ENCODE measurements at places on chromosomes 12 and 14.

- no peak for DNase-seq
These were observed 447.5 kb downstream of the PCNX1 start for GRCh38 chr14:71354801-71355200.

- no peak for DNase-seq
These were observed 31.0 kb upstream of the SLC38A1 start for GRCh38 chr12:46299851-46300250.

GRCh38 chr14:102554821-102555819, 37.3 kb upstream of the RCOR1 start:
- DNase-seq = peak; percentile 67

DNA sequence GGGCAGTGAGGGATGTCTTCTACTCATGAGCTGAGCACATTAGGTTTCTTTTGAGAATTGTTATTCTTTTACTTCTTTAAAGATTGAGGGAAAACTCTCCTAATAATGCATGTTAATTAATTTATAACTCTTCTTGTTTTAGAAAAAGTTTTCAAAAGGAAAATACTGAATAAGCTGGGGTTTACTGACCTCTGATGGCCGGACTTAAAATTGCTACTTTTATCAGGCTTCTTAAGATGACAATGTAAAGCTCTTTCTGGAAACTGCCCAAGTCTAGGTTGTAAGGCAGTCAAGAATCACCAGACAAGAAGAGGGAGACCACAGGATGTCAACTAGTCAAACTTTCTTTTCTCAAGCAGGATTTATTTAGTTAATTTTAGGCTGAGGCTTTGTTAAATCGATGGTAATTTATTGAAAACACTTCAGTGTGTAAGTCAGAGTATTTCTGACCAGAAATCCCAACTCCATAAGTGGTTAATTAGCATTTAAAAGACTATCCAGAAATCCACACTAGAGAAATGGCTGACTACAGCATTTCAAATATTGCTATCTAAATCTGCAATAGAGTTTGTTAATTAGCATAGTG, 82.1 kb downstream of the AVPR1A start:
- no peak for DNase-seq

DNA sequence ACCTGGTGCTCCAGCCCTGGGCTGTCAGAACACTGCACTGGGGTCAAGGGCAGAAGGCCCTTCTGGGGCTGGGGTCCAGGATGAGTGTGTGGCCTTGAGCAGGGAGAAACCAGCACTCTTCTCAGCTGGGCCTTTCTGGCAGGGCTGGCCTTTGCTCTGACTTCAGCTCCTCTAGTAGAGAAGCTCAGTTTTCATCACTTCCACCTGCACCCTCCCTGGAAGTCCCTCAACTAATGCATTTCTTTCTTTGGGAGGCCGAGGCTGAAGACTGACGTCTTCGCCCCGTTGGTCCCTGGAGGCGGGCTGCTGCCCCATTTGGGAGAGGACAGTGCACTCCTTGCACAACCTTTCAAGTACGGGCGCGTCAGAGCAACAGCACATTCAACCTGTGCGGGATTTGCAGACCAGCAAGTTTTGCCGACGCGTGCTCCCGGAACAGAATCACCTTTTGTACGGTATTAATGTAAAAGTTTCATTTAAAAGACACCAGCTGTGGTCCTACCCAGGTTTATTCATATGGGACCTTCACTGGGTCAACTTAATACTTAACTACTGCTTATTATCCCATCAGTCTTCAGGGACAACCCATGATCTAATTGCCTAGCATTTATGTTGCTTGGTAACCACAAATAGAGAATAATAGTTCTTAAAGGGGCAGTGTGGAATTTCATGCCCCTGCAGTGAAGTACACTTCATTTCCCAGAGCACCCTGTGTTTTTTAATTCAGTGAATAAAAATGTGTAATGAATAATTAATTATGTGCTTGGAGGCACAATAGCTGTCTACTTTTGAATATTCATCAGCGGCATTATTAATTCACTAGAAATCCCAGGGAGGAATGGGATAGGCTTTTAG, 134.8 kb upstream of the VRK1 start:
- DNase-seq = no peak

DNA sequence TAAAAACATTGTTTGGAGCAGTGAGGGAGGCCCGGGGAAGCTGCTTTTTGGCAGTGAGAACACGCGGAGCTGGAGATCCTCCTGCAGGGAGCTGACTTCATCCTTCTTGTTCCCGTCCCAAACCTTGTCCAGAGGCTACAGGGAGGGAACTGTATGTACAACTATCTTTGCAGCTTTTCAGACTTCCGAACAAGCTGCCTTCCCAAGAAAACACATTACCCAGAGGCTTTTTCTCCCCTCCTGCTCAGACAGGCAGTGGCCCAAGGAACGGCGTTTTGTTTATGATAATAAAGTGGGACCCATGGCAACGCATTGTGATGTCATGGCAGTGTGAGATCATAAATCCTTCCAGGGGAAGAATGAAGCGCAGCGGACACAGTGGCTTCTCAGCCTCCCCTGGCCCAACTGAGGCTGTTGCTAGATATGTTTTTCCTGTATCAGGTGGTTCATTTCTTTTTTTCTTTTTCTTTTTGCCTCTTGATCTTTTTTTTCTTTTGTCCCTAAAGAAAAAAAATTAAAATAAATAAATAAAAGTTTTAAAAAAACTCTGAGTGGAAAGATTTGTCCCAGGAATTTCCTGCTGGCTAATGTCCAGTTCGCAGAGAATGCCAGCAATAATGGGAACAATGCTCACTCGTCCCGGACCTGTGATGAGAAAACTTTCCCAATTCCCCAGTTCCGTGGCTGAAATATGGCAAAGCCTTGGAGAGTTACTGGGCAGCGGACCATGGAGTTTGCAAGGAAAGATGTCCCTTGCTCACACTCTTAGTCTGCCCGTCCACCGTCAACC, 103.4 kb upstream of the MAP1LC3B2 start:
- no peak for DNase-seq

DNA sequence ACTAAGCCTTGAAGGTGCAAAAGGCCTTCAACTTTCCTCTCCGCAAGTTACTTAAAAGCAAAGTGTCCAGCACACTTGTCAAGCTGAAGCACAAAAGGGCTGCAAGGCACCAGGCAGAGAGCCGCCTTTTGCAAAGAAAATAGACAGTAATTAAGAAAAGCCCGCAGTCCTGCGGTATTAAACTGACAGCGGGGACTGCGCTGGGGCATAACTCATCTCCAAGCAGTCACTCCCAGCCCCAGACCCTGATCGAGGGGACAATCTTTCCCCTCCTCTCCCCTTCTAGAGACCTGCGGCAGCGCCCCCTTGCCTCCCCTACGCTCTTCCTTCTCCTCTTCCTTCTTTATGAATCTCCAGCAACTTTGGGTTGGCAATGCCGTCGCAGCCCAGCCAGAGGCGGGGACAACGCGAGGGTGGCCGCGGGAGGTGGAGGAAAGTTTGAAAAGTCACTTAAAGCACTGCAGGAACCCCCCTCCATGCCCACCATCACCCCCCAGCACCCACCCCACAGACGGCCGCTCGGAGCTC, 200.9 kb upstream of the CAND1 start:
- DNase-seq = no peak

DNA sequence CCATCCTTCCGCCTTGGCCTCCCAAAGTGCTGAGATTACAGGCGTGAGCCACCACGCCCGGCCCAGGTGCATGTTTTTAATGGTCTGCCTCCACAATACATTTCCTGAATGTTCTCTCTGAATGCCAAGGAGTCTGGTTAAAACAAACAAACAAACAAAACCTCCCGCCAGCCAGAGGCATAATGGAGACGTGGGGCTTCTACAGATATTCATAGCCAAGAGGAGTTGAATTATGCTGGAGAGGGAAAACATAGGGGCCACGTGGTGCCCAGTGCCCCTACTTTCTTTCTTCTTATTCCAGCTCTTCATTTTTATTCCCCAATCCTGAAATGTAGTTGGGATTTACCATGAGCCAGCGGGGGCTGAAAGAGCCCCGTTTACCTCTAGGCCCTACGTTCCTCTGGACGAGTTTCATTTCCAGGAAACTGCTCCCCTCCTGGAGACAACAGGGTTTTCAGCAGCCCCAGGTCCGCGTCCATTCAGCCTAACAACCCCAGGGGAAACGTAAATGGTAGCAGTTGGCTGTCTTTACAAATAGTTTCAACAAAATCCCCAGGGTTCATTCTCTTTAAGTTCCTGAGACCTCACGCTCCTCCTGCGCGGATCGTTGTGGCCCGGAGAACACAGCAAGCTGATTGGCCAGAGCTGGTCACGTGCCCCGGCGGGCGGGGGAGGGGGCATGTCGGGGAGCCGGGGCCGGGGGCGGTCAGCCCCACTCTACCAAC, 108.5 kb upstream of the ESRRB start:
- no peak for DNase-seq

DNA sequence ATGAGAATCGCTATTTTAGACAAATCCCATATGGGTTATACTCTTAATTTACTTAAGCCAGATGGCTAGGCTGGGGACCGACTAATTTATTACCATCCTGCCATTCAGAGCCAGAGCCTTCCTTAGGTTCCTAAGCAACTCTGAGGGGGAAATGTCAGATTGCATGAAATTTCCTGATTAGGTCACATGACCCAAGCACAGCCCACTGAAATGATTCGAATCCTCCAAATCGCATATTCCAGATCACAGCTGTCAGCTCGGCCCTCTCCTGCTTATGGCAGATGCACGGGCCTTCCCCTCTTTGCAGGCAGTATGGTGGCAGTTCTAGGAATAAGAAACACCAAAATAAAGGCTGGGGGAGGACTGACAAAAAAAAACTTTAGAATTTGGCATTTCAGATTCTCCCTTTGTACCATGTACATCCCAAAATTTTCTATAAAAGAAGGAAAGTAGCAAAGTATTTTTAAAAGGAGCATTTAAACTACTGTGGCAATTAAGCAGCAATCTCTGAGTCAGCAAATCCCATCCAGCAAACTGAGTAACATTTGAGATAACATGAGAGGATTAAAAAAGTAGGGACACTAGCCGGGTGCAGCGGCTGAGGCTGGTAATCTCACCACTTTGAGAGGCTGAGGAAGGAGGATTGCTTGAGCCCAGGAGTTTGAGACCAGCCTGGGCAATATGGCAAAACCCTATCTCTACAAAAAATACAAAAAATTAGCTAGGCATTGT, 30.5 kb upstream of the NUDT4 start:
- DNase-seq = no peak

- peak; percentile 16 for DNase-seq
These were observed 59.3 kb downstream of the C14orf132 start for GRCh38 chr14:96098309-96098998.

- peak; percentile 41 for DNase-seq
These were observed 23.3 kb downstream of the GABARAPL1 start for GRCh38 chr12:10235761-10236631.

DNA sequence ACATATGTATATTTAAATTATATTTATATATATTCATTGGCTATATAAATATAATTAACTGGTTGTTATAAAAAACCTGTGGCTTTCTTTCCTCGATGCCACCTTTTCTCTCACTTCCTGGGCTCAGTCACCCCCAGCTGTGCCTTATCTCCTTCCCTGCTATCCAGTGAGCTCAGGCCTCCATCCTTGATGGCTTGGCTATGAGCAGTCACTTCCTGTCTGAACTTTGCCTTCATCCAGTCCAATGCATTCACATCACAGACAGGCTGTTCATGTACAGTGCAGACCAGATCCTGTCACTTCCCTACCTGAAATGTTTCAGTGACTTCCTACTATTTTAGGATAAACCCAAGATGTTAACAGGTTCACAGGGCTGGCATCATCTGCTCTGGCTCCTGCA, 115.3 kb upstream of the PRB2 start:
- DNase-seq = no peak

- no peak for DNase-seq
These were observed 22.0 kb upstream of the YARS2 start for GRCh38 chr12:32777691-32778175.

GRCh38 chr14:97806891-97807290, 1009.7 kb downstream of the VRK1 start:
- DNase-seq = no peak

- DNase-seq = no peak
These were observed 97.9 kb downstream of the TNFAIP2 start for GRCh38 chr14:103220982-103221641.

DNA sequence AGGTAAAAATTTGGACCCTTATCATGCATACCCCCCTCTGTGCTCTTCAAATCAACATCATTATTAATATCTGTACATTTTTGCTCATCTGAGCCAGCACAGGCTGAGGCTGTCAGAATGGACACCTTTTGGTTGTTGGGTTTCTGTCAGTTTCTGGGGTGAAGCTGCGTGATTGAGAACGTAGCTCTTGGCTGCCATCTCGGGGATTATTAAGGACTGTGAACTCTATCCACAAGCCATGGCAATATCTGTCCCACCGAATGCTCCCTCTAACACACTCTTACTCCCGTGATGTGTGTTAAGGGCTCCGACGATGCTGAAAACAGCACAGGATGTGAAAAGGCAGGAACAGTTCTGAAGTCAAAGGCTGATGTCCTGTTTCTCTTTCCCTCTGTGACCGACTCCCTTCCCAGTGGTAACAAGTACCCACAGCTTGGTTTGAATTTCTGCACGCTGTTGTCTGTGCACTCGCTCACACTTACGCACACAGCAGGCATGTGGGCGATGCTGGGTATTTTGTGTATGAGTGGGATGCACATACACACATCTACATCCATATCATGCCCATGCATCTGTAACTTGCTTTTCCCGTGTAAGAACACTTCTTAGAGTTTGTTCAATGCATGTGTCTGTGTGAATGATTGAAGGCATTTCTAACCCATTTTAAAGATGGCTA, 405.6 kb downstream of the TMEM121 start:
- peak; percentile 30 for DNase-seq

GRCh38 chr14:101504096-101504948, 57.0 kb upstream of the DIO3 start:
- DNase-seq = no peak

GRCh38 chr12:3641428-3642018, 111.4 kb downstream of the CRACR2A start:
- no peak for DNase-seq

DNA sequence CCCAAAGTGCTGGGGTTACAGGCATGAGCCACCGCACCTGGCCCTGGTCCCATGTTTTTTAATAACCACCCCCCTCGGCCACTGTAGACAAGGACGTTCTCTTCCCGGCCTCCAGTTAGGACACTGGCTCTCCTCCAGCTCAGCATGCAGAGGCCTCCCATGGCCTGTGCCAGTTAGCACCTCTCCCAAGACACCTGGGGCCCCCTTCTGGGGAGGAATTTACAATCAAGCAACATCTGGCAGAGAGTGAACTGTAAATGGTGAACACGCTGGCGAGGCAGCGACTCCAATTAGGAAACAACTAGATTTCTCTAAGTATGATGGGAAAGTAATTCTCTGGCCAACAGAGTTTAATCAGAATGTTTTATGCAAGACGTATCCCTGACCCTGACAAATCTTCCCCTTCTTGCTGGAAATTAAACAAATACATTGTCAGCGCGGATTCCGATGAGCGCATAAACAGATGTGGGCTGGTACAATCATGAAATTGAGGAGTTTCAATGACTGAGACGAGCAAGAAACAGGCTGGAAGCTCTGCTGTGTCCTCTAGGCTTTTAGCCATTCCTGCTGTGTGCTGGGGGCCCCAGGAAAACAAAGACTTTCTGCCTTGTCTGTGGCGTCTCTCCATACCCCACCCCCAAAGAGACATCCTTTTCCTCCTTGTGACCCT, 61.7 kb upstream of the DLK1 start:
- no peak for DNase-seq

DNA sequence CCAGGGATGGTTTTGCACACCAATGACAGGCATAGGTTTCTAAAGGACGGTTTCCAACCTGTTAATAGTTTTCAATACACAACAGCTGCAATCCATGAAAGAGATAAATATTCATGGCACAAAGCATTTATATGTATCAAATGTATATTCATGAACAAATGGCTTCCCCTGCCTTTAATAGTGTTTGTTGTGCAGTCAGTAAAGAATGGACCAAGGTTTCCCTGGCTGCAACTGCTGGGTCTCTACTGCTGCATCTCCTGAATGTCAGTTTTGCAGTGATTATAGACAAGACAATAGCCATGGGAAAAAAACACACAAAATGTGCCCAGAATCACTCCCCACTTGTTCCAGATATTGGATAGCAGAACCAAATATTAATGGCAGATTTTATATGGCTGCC, 284.1 kb downstream of the BTG1 start:
- no peak for DNase-seq

Data from CD4-positive, CD25-positive, alpha-beta regulatory T cell (primary cell).